ENCODE measurements at places on chromosomes 1 and 21.

GRCh38 chr1:38210021-38210894 is 163.7 kb upstream of the POU3F1 start:
- DNase-seq = no peak

DNA sequence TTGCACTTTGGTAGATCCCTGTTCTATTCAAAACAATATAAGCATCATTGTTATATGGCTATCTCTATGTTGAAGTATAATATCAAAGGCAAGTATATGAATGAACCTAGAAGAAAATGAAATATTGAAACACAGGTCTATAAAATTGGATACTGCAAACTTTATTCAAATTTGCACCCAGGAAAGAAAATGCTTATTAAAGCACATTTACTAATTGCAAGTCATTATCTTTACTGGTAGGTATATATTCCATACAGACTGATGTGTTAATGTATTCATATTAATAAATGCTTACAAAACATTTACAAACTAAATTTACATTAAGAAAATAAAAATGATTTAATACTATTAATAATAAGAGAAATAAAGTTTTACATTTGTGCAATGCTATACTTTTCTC is 469.8 kb downstream of the NCAM2 start:
- no peak for DNase-seq

GRCh38 chr1:33086384-33086850 is 5.5 kb downstream of the AZIN2 start:
- peak; percentile 66 for DNase-seq

DNA sequence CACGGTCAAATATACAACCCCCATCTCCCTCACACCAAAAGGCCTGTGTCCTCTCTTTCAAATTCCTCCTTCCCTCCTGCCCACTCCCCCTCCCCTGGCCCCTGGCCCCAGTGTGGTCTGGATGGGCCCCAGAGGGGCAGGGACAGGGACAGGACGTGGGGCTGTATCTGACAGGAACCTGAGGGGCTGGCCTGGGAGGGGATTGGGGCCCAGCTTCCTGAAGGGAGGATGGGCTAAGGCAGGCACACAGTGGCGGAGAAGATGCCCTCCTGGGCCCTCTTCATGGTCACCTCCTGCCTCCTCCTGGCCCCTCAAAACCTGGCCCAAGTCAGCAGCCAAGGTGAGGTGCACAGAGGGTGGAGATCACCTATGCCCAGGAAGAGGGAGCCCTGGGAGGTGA is at the start of gene MPL:
MPL (plus strand) TSS at position 231 of the 400 bp plus-strand sequence; CDS start at position 262, 31 bp downstream.
- DNase-seq = no peak

DNA sequence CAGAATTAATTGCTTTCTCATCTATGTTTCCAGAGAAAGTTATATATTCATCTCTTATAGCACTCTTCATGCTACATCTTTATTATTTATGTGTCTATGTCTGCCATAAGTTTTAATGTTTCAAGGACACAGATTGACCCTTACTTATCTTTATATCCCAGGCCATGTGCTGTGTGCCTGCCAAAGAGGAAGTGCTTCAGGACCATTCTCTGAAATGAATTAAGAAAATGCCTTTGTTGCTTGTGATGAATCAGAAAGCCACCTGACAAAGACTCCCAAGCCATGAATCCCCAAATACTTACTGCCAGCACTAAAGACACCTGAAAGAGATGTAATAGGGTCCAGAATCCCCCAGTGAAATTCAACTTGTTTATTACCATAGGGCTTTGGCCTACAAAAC is 342.1 kb upstream of the C1orf87 start:
- DNase-seq = no peak

- DNase-seq = no peak
Measured at GRCh38 chr1:41274752-41275545, 32.8 kb upstream of the SCMH1 start.

DNA sequence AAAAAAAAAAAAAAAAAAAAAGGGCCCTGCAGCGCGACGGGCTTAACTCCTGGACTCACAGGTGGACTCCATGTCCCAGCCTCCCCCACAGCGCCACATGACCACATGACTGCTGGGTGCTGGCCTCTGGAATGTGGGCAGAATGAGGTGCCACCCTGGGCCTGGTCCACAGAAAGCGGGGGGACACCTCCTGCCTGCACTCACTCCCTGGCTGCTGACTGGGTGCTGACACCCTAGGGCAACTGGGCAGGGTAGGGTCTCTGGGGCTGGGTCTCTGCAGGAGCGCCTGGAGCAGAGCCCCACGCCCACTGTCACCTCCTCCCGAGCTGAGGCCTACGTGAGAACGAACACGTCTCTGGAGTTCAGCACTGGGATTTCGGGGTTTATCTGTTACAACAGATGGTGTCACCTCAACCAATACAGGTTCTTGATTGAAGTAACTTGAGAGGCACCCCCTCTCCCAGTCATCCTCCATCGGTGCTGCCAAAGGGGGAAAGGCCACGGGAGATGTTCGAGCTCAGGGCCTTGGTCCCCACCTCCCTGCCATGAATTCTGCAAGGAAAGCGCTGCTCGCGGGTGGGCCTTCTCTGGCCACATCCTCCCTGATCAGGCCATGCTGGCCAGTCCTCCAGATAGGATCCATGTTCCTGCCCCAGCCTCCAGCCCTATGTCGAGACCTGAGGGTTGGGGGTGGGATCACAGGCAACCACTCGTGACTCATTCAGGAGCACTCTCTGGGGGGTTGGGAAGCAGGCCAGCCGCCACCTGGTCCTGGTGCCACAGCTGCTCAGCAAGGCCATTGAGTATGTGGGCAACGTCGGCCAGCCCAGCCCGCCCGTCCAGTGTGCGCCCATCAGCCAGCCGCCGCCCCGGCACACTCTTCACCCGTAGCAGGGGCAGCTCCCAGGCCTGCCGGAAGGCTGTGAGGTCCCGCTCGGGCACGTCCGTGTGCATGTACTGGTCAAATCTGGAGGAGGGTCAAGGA is 5.4 kb downstream of the CPLANE2 start:
- no peak for DNase-seq

DNA sequence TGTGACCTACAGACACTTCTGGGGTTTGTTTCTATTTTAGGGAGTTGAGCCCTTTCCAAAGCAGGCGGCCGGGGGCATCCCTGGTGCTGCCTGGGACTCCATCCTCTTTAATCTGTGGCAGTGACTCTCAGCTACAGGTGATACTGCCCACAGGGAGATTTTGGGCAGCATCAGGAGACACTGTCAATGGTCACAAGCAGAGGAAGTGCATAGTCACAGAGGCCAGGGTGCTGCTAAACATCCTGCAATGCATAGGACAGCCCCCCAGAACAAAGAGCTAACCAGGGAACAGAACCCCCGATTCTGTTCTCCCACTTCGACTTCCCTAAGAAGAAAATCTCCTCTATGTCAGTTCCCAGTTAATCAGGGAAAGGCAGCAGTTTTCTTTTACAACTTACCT is 66.2 kb downstream of the TEX35 start:
- no peak for DNase-seq

GRCh38 chr1:185404907-185405568 is 88.0 kb upstream of the IVNS1ABP start:
- DNase-seq = no peak

DNA sequence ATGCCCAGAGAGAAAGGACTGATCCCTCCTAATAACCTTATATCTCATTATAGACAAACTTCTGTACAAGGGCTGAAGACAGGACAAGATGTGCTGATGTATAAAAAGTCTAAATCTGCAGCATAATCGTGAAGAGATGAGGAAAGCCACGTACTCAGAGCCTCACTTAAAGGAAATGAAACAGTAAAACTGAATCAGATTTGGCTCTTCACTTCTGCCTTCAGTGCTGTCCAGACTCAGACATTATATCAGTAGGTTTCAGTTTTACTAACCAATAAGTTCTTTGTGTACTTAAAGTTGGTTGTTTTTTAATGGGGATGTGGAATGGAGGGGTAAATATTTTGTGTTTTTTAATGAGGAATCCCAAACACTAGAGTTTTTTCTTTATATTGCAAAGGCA is 45.3 kb upstream of the RGS1 start:
- no peak for DNase-seq

DNA sequence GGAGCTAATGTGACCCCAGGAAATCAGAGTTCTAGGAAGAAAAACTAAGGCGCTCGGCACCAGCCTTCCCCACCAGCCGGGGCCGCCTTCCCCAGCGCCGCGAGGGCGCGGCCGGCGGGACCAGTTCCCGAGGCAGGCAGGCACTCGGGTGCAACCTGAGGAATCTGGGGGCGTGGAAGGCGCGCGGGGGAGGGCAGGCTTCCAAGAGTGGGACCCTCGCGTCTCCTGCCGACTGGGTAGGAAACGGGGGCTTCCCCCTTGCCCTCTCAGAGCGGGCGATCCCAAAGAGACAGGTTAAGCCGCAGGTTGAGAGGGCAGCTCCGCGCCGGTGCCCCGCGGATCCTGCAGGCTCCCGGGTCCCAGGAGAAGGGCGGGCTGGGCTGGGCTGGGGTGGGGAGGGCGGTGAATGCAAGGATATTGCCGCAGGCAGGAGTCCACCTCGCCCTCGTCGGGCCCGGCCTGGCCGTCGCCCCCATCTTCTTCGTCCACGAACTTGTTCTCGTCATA is 431 bp downstream of the ARPC5 start:
- no peak for DNase-seq

- no peak for DNase-seq
Measured at GRCh38 chr21:45859041-45859761, 122.4 kb upstream of the COL6A1 start.

GRCh38 chr1:69523461-69523860 is 44.3 kb upstream of the LRRC7 start:
- DNase-seq = no peak

GRCh38 chr1:104765085-104765484 is 1015.4 kb downstream of the AMY1C start:
- DNase-seq = no peak

DNA sequence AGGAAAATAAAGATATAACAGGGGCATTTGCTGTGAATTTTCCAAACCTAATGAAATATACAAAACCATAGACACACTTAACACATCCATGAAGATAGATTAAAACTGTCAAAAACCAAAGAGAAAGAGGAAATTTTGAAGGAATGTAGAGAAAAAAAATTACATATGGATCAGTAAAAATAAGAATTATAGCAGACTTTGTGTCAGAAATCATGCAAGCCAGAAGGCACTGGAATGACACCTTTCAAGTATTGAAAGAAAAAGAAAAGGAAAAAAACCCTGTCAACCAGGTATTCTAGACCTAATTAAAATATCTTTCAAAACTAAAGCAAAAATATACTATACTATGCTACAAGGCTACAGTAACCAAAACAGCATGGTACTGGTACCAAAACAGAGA is 125.8 kb upstream of the PALMD start:
- DNase-seq = no peak

DNA sequence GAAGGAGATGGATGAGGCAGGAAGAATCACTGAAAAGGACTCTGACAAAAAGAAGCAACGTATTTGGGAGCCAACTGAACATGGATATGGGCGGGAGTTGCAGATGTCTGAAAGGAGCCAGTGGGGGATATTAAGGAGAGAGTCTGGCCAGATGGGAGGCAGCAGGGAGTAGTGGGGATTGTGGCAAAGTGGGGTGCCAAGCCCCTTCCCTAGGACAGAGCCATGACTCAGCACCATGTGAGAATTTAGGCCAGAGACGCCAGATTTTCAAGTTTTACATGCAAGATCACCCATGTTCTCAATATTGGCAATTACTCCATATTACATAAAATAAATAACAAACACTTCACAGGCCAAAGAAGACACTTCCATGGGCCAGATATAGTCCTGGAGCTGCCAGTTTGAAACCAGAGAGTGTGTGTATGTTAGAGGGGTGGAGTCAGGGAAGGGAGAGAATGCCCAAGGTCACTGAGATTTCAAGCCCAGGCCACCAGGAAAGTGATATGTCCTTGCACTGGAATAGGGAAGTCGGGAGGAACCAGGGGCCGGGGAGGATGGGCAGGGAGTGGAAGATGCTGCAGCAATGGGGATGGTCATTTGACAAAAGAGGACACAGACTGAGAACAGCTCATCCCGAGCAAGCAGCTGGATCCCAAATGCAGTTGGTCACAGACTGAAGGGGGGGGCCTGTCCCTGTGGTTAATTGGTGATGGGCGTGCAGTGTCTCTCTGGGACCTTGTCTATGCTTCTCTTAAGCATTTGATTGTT is 23.5 kb downstream of the TMEM51 start:
- DNase-seq = no peak

GRCh38 chr1:207024202-207025145 is 8.1 kb downstream of the C1orf116 start:
- DNase-seq = no peak

GRCh38 chr1:84390226-84390625 is 8.1 kb upstream of the DNASE2B start:
- no peak for DNase-seq

DNA sequence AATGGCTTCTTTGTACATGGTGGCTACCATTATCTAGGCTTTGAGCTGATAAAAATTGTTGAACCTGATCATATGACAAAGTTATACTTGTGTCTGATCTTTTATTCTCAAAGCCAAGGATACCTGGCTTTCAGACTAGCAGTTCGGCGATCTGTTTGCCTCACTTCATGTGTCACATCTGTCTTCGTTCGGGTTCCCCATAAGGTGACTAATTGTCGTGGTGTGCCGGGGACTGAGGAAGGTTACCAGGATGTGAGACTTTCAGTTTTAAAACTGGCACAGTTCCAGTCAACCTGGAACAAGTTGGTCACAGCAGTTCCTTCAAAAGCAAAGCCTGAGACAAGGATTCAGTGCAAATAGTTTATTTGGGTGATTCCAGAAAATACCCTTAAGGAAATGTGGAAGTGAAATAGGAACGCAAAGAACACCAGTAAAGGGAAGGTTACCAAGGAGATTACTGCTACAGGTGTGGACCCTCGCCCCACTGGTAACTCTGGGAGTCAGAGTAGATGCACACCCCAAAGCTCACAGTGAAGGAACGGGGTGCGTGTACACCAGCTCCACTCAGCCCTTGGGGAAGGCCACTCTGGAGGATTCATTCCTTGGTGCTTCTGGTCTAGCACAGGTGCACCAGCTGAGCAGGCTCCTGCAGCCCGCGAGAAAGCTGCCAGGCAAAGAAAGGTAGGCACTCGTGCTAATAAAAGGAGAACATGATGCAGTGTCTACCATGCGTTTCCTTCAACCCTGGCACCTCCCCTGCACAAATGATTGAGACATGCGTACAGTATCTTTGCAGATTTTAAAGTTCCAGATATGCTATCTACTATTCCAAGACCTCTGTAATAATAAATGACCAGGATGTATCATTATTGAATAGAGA is 69.0 kb downstream of the VWA5B1 start:
- no peak for DNase-seq
